Suppressor macrophage treated with lipopolysaccharide for 1 hour (primary cell): ENCODE measurements at places on chromosomes 2 and 18.

GRCh38 chr2:72222829-72223564 is 75.3 kb upstream of the CYP26B1 start:
- no peak for DNase-seq

- DNase-seq: no peak
Observed at GRCh38 chr2:126761256-126761980, 105.5 kb downstream of the GYPC start.

GRCh38 chr18:65735155-65735554 is 15.7 kb upstream of the CDH7 start:
- DNase-seq: no peak

- no peak for DNase-seq
Observed at GRCh38 chr2:7567646-7568045, 650.4 kb downstream of the RNF144A start.

GRCh38 chr18:26791676-26792075 is 73.8 kb downstream of the AQP4 start:
- DNase-seq: no peak

- no peak for DNase-seq
Observed at GRCh38 chr2:96547203-96547641, 10.7 kb downstream of the ARID5A start.

- no peak for DNase-seq
Observed at GRCh38 chr2:20930928-20931327, 108.0 kb upstream of the LDAH start.

DNA sequence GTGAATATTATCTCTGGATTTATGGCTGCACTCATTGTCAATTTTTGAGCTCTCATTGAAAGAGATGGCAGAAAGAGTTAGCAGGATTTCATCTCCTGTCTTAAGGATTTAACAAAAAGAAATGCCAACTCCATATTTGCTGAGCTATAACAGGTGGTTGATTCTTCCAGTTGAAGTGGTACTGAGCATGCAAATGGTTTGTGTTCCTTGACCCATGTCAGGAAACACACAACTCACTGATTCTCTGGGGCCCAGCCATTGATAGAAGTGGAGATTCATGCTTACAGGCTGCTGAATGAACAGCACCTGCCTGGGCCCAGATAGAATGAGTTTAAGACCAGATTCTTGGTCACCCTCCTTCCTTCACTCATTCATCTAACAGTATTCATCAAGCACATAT is 128.8 kb downstream of the CERS6 start:
- DNase-seq: no peak

DNA sequence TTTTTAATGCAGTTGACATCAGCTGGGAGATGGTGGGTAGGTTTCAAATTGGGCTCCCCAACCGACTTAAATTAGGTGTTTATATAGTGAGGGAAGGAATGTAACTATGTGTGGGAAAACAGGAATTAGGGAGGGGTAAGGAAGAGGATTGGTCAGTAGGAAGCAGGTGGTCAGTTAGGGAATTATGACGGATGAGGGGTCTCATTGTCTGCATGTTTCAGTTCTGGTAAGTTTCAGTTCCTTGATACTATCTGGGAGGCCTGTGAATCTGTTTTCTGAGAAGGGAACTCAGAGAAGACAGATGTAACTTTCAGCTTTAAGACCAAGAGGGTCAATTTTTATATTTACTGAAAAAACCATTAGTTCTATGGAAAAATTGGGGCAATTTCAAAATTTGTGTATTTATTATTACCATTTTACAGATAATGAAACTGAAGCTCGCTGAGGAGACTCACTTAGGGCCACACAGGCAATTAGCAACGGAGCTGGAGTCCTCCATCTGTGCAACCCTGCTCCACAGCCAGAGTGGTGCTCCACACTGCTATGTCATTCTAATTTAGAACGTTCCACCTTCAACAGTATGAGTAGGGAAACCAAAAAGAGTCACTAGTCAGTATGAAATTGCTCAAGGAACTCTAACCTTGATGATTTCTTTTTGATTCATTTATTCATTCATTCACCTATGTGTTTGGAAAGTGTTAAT is 36.0 kb upstream of the CCDC195 start:
- no peak for DNase-seq

GRCh38 chr2:24515335-24515734 is 24.3 kb downstream of the NCOA1 start:
- peak; percentile 59 for DNase-seq

- DNase-seq: no peak
Observed at GRCh38 chr2:63555931-63556330, 32.3 kb downstream of the WDPCP start.

DNA sequence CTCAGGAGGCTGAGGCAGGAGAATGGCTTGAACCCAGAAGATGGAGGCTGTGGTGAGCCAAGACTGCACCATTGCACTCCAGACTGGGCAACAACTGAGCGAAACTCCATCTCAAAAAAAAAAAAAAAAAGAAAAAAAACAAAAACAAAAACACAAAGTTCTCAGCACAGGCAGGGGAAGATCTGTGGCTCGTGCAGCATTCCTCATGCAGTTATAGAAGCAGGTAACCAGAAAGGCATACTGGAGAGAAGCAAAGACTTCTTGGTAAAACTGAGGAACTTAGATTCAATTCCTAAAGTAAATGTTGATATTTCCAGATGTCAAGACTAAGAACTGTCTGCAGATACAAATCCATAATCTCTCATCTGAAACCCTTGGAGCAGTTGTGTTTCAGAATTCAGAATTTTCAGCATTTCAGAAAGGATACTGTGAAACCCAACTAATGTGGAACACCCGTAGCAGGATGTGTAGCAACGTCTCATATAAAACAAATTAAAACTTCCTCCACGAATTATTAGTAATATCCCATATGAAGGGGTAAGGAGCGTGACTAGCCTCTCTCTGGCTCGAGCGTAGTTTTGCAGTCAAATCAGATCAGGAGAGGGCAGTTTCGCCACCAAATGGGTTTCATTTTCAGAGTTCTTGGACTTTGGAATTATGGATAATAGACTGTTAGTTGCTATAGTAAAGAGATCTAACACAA is 13.2 kb upstream of the SLC25A52 start:
- no peak for DNase-seq

DNA sequence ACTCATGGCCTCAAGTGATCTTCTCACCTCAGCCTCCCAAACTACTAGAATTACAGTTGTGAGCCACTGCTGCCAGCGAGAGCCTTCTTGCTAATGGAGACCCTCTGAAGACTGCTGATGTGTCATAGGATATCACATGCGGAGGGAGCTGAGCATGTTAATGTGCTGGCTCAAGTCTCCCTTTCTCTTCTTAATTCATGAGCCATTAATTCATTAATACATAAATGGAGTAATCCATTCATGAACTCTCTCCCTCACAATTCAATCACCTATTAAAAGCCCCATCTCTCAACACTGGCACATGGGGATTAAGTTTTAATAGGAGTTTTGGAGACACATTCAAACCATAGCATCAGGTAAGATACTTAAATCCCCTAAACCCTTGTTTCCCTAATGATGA is 54.8 kb downstream of the SYT4 start:
- no peak for DNase-seq

GRCh38 chr2:56889738-56890137 is 705.9 kb downstream of the CCDC85A start:
- DNase-seq: no peak

DNA sequence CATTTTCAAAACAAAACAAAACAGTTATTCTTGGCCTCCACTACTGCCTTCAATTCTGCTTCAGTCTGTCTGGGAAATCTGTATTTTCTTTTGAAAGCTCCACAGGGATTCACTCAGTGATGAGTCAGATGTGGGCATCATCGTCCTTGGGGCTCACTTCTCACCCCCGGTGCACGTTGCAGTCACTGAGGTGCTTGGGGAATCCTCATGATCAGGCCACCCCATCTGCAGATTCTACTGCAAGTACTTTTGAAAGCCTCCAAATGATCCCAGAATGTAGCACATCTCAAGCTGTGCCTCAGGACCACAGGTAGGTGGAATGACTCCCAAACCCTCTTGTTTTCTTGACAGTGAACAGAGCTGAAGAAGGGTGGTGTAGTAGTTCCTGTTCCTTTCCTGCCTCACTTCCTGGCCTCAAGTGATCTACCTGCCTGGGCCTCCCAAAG is 34.3 kb downstream of the LPIN2 start:
- peak; percentile 69 for DNase-seq
